ENCODE measurements at places on chromosomes 3 and 15.
A peak's percentile ranks its signal among the peaks of the same experiment; 100 is the strongest.

DNA sequence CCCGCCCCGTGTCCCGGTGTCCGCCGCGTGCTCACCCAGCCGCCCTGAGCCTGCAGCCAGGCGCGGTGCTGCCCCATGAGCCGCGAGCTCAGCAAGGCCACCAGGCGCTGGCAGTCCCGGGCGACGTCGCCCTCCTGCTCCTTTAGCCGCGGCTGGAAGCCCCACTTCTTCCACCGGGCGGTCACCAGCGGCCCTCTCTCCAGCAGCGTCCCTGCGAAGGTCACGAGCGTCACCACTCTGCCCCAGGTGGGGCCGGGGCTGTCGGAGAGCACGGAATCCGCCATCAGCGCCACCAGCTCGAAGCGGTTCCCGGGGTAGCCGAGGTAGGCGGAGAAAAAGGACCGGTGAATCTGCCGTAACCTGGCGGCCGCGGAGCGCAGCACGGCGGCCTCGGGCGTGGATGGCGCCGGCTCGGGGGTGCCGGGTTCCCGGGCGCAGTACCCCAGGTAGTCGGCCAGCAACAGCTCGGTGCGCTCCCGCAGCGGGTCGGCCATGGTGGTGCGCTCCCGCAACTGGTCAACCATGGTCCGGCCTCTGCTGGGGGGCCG lies 298 bp downstream of the BCL2L10 start:
- no peak for DNase-seq

- no peak for DNase-seq
These were observed 10.6 kb upstream of the RAD51 start for GRCh38 chr15:40684381-40684780.

DNA sequence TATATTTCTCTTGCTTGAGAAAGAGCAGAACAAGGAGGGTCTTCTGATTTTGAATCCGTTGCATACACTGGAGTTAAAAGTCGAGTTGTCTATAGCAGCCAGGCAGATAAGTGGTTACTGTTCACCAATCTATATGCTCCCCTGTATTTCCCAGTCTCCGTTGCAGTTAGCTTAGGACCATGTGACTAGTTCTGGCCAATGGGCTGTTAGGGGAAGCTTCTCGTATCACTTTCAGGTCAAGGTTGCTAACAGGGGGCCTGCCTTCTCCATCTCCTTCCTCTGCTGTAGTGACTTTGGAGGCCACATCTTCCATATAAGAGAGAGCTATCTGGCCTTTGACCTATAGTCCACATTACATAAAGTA lies 188.5 kb upstream of the KBTBD8 start:
- DNase-seq, result no peak

GRCh38 chr15:38455092-38455491 lies 1.2 kb downstream of the FAM98B start:
- DNase-seq, result no peak

GRCh38 chr3:186361762-186362536 lies at the start of gene DGKG:
TSS of gene DGKG (minus strand) at chr3:186362234. CDS start at chr3:186320459, 41,775 bp downstream.
- no peak for DNase-seq

DNA sequence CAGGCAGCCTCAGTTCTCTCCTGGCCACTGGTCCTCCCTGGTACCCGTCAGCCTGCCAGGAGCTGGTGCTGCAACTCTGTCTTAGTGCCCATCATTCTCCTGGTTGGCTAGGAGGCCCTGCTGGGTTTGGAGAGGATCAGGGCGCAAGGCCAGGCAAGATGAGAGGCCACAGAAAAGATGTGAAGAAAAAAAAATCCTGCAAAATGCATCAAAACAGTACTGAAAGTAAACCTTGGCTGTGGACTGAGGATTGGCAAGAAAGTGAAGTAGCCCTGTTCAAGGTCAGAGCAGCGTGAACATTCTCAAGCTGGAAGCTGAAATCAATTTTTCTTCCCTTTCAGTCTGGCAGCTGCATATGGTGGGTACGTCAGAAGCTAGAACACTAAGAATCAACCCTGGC lies 74.2 kb downstream of the GTF2E1 start:
- peak; percentile 81 for DNase-seq

DNA sequence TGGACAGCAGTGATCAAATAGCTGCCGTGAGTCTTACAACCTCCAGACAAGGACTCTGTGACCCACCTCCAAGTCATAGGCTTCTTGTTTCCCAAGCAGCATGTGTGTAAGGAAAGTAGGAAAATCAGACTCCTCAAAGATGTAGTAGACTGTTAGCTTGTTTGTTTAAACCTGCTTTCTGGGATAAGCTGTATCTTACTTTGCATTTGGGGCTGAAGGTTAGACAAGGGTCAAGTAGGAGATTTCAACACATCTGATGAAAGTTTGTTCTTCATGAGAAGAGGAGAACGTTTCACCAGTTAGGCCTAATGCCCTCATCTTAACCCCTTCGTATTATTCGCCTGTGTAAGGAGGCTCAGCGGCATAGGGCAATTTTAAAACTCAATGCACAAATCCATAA lies 756.4 kb upstream of the NR2F2 start:
- DNase-seq, result no peak

- DNase-seq, result no peak
These were observed 41.9 kb downstream of the PCOLCE2 start for GRCh38 chr3:142846779-142847577.

- DNase-seq, result peak; percentile 6
These were observed 107.6 kb upstream of the FXR1 start for GRCh38 chr3:180804916-180805315.

DNA sequence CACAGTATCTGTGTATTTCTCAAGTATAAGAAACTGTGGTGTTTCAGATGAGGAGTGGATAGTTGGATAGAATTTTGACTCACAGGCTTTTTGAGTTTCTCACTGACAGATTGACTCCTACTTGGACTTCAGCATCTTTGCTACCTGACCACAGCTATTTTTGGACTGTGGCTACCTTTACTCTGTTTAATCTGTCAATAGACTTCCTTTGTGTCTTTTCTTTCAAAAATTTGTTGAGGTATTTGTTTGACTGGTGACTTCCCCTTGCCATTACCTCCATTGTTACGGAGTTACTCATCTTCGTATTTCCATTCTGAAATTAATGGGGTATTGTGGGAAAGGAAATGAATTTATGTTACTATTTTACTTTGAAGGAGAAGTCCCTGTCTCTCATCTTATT lies 123.8 kb downstream of the AGBL1 start:
- DNase-seq, result no peak

DNA sequence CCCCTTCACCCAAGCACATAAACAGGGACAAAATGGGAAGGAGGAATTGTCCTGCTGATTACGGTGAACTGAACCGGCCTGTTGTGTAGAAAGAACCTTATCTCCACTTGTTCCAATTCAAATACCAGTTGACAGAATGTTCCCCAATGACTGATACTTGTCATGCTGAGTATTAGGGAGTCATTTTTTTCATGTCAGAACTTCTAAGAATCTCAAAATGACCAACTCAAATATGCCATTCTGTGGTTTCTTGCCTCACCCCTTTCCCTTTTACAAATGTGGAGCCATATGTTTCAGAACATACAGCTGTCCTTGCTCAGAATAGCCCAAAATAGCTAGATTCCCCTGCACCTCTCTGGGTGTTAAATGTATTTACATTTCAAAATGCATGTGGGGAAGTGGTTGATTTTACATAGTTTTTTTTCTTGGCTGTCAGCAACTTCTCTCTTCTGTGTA lies 405.9 kb upstream of the TBL1XR1 start:
- no peak for DNase-seq

DNA sequence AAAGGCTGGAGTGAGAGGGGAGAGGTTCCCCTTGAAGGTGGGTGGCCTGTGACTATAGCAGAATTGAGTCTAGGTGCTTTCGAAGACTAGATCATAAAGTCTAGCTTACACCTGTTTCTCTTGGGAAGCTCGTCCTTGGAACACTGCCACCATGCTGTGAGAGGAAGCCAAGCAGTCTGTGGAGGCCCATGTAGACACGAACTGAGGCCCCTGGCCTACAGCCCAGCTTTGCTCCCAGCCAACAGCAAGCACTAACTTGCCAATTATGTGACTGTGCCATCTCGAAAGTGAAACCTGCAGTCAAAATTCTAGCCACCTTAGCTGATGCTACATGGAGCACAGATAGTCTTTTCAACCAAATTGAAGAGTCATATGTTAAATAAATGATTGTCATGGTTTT lies 190.5 kb upstream of the NECTIN3 start:
- DNase-seq, result peak; percentile 6

- no peak for DNase-seq
These were observed 3.5 kb downstream of the U2SURP start for GRCh38 chr3:143004823-143005222.

DNA sequence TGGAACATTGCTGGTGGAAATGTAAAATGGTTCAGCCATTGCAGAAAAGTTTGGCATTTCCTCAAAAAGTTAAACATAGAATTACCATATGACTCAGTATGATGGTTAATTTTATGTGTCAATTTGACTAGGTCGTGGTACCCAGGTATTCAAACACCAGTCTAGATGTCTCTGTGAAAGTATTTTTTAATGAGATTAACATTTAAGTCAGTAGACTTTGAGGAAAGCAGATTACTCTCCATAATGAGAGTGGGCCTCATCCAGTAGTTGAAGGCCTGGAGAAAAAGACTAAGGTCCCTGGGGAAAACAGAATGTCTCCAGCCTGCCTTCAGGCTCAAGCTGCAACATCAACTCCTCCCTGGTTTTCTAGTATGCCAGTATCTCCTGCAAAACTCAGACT lies 42.3 kb upstream of the TMEM87A start:
- no peak for DNase-seq

- no peak for DNase-seq
These were observed 120.9 kb downstream of the ITPR1 start for GRCh38 chr3:4614070-4614469.

- DNase-seq, result no peak
These were observed 86.6 kb downstream of the HMG20A start for GRCh38 chr15:77507143-77507897.

DNA sequence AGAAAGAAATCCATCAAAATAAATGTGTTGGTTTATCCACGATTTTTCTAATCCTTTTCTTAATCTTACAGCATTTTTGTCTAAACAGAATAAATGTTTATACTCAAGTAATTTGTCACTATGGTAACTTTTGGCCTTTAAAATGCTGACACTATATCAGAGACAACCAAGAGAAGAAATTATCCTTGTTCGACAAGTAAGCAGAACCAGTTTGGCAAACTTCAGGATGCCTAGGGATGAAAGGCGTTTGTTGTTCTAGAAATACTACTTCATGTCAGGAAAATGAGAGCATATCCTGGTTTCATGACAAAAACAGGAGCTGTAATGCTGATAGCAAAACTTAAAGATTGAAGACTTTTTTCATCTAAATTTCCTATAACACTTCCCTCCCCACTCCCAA lies 308.0 kb upstream of the ATP11B start:
- DNase-seq, result no peak

DNA sequence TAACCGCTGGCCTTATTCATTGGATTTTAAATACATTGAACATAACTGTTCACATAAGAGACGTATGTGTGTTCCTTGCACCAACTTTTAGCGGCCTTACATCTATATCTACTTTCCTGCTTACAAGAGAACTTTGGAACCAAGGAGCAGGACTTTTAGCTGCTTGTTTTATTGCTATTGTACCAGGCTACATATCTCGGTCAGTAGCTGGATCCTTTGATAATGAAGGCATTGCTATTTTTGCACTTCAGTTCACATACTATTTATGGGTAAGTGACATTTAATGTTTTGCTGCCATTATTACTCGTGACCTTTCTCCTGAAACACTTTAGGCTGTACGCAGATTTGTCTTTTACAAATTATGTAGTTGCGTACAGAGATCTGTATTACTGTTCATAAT lies 47.1 kb downstream of the STT3B start:
- DNase-seq, result no peak

DNA sequence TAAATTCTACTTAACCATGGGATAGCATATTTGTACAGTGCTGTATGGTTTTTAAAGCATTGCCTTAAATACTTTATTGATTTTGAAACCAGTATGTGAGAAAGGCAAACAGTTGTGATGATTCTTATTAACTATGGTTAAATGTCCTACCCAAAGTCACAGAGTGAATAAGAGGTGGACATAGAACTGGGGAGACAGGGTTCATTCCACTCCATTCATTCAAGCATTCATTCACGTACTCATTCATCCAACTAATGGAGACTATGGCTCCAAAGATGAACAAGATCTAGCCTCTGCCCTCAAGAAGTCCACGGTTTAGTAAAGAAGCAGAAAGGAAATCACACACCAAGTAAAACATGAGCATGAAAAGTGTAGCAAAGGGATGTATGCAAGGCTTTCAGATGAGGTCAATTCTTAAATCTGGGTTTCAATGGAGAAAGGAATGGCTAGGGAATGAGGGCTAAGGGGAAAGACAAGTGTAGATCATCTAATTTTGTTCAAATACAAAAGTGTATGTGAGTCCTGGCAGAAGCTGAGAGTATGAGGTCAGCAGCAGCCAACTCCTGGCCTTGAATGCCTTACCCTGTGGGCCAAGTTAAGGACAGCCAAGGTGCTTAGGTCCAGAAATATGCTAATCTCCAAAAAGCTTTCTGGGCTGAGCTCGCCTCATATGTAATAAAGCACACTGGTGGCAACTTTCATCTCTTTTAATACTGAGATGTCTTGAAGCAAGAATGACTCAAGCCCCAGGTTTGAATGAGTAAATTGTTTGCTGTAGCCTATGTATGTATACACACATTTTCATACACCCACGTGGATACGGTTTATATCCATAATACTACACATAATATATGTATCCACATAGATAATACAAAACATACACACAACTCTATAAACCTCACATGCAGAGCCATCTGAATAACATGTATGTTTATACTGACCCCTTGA lies 4.3 kb downstream of the TNIK start:
- DNase-seq, result no peak

DNA sequence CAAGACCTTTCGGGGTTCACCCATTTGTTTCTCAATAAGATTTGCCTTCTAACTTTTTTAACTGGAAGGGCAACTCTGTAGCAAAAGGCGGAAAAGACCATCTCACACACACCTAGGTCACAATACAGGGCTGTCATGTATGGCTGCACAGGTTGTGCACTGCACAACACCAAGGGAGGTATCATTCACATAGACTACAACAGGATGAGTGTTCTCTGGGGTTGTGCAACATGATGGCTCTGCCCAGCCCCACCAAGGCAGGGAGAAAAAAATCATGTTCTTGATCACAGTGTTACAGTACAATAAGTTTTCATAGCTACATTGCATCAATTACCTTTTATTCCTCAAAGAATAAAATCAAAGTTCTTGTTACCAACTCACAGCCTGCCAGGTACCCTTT lies 52.8 kb downstream of the ANXA2 start:
- no peak for DNase-seq

DNA sequence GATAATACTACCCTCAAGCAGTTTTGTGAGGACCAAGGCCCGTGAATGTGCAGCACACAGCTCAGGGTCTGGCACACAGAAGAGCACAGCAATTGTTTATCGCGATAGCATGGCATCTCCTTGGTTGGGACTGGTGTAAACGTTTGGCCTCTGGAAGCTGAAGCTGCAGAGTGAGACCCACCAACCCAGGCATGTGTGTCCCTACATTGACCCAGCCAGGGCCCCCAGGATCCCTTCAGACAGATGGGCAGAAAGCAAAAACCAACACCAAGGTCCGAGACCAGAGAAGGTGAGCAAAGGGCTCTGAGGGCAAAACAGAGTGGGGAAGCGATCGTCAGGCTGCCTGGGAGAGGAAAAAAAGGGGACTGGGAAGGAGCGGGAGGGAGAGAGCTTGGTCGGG lies 12.6 kb upstream of the PSTPIP1 start:
- no peak for DNase-seq

GRCh38 chr15:56837273-56837672 lies 81.2 kb upstream of the TCF12 start:
- DNase-seq, result no peak

GRCh38 chr15:85986741-85987140 lies 92.9 kb upstream of the AGBL1 start:
- no peak for DNase-seq
